ENCODE measurements at places on chromosomes 13 and 19.

DNA sequence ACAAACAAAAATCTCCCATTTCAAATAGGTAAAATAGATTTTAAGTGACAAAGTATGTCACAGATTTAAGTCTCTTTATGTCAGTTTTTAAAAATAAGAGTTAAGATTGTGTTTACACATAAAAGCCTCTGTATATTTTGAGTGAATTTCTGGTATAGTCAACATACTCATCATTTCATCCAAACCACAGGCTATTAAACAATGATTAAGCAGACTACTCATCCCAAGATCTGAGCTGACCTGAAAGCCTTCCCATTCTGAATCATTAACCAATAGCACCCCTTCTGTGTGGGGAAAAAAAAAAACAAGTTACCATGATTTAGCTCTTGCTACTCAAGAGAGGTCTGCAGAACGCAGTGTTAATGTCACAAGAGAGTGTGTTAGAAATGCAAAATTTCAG, 284.4 kb upstream of the NBEA start:
- no peak for DNase-seq

- DNase-seq, result no peak
Measured at GRCh38 chr13:38944219-38944618, 46.4 kb downstream of the STOML3 start.

- no peak for DNase-seq
Measured at GRCh38 chr19:5456841-5457200, 1.6 kb downstream of the ZNRF4 start.

GRCh38 chr13:20704459-20705069, 1.1 kb downstream of the IL17D start:
- no peak for DNase-seq

DNA sequence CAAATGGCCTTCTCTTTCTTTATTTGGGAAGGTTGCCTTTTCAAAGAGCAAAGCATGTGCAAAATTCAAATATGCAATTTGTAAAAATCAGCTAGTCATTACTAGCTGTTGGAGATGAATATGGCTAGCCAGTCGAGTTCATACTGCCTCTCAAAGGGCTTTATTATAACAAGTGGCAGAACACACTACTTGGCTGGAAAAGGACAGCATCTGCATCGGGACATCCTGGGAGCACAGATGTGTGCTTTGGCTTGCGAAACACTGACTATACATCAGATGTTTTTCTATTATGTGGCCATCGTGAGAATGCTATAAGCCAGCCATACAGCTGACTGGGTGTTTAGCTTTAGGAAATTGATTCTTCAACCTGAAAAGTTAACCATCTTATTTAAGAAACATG, 424.2 kb downstream of the KCTD12 start:
- DNase-seq, result no peak

DNA sequence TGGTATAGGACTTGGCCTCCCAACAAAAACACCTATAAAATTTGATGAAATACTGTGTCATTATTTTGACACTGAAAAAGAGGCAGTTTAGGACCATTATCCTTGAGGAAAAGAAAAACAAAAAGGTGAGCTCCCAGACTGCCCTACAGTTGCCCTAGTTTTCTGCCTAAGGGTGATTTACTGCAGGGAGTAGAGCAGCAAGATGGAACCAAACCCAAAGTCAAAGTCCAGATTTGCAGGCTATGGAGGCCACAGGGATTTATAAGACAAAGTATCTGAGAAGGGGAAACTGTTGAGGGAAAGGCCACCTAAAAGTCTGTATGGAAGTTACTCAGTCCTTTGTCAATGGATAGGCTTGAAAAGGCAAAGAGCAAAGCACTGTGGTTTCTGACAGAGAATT, 112.4 kb upstream of the TRPC4 start:
- DNase-seq, result no peak

DNA sequence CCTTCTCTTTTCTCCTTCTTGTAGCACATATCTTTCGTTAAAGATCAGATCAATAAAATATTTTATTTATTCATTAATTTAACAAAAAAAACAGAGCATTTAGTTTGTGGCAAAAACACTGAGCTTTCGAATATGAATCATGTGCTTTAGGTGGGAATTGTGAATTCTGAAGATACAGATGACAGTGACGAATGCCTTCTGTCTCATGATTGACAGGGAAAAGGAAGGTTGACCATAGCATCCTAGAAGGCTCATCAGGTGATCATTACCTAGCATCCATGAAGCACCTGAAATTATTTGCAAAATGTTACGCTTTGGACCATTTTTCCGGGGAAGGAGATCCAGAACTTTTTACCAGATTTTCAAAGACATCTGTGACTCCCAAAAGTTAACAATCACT, 3.8 kb downstream of the ARL11 start:
- no peak for DNase-seq

DNA sequence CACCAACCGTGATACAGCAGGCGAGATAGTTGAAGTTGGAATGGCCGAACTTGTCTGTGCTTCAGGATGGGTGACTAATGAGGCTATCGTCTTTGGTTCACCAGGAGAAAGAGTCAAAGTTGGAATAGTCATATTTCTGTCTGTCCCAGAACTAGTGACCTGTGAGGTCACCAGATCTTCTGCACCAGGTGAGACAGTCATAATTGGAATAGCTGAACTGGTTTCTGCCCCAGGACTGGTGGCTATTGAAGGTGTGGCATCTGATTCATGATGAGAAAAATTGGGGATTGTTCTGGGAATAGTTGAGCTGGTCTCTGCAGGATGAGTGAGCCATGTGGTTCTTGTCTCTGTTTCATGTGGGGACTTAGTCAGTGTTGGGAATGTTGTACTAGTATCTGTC, 71.6 kb downstream of the MUC16 start:
- DNase-seq, result no peak

- no peak for DNase-seq
Measured at GRCh38 chr13:33218020-33218419, 67.5 kb downstream of the STARD13 start.

DNA sequence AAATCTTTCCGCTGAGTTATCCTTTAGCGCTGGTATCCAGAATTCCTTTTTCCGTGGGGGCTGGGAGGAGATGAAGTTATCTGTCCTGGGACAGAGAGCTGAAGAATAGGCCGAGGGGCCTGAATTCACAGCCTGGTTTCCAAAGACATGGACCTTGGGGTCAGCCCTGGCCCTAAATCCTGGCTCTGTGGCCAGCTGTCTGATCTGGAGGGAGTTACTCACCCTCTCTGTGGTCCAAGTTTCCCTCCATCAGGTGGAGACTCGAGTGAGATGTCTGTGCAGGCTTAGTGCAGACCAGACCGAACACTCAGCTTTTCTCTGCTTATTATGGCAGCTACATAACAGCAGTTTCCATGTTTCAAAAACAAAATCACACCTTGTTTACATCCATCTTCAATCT, 59.6 kb downstream of the CDADC1 start:
- DNase-seq, result no peak

GRCh38 chr13:69306766-69307165, 800.9 kb upstream of the ATXN8OS start:
- no peak for DNase-seq

DNA sequence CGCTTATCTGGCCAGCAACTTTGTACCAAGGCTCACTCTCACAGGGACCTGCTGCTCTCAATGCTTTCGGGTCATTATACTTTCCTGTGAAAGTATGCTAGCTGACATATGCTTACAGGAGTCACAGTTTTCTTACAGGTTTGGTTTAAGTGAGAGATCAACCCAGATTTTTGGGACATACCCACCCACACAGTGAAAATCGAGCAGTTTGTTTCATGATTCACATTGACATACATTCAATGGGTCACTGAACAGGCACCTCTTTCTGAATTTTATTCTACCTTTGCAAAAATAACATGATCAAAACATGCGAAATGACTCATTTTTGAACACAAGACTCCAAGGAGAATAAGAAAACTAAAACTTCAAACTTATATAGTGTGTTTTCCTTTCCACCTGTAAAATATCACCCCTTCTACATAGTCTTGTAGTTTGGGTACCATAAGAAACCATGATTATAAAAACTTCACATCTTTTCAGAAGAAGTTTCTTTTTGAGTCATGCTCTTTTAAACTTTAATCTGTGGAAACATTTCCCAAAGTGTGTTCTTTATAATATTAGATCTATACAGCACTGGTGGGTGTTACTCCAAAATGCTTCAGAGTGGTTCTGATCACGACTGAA, 44.3 kb upstream of the TEX29 start:
- no peak for DNase-seq

DNA sequence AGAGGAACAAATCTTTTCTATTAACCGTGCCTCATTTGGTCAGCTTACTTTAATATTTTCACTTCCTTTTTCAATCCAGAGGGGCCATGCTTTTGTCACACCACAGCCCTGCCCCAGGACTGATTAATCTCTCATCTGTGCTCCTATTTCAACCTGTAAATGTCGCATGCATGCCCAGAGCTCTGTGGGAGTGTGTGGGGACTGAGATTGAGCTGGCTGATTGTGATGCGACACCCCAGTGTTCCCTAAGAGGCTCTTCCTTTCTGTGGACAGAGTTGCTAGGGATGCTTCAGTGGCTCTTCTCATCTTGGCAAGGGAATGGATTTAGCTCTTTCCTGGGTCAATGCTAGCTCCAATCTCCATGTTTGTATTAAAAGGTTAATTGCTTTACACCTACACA, 249.6 kb downstream of the TDRD3 start:
- no peak for DNase-seq

GRCh38 chr19:51594774-51595109, 23.7 kb downstream of the ZNF175 start:
- no peak for DNase-seq

DNA sequence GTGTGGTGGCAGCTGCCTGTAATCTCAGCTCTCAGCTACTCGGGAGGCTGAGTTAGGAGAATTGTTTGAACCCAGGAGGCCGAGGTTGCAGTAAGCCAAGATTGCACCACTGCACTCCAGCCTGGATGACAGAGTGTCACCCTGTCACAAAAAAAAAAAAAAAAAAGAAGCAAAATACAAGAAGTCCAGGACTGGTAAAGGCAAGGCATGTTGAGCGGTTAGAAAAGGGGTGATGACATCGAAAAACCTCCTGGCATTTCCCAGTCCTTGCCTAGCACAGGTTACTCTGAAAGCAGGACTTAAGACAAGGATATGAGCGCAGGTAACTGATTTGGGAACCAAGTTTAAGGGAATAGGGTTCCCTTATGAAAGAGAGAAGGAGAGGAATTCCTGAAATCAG, 2.5 kb upstream of the LILRB4 start:
- DNase-seq, result no peak

DNA sequence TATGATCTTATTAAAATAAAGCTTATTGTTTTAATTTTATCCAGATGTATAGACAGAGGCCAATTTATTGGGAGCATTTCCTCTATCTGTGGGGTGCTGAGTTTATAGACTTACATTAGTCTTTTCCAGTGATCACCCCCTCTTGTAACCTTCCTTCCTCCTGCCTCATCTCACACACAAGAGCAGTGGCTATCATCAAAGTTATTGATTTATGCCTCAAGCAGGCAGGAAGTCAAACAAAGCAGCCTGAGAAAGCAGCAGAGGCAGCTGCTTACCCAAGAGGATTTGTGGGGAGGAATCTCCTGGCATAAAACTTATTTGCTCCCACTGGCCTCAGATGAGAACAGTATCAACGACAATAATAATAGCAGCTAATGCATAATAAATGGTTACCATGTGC, 26.3 kb upstream of the DCLK1 start:
- DNase-seq, result no peak

DNA sequence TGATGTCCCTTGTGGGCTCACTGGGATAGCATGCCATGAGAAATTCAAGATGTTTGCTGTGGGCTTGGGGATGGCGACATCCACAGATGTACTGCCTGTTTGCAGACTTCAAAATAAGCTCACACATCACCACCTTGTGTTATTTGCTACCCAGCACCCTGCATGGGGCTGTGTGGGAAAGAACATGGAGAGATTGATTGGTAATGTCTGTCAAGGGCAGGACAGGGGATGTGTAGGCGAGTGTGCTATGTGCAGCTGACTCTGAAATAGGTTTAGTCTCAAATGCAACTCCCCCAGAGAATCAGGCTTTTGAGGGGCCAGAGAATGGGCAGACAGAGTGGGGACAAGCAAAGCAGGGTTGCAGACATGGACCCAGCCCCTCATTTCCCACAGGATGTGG, 24.7 kb downstream of the PNPLA6 start:
- no peak for DNase-seq
